Stimulated activated effector memory CD8-positive, alpha-beta T cell treated with anti-CD3 and anti-CD28 coated beads, Interleukin-12 subunit alpha, Interleukin-12 subunit beta, amount 100 ng/mL, for 72 hours (primary cell): ENCODE measurements at places on chromosomes 11 and 22.

DNA sequence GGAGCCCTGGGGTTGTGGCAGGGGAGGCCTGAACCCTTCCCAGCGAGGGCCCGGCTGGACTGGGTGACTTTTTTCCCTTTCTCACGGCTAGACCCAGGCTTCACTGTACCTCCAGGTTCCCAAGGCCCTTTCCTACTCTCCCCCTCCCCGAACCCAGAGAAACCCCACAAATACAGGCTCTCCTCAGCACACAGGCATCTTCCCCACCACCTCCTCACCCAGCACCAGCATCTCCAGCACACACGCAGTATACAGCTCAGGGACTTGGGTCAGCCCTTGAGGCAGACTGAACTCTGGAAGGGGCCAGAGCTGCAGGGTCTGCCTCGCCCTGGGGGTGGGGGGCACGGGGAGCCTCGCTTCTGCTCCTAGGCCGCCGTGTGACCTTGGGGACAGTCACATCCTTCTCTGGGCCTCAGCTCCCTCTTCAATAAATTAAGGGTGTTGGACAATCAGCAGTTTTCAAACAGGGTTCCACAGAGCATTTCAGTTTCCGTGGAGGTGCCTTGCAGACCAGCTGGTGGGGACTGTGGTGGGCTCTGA lies 4.5 kb downstream of the TMPRSS13 start:
- DNase-seq, result no peak

GRCh38 chr22:36280379-36280778 lies 27.4 kb downstream of the APOL1 start:
- no peak for DNase-seq

GRCh38 chr11:132112846-132113245 lies 742.4 kb downstream of the NTM start:
- no peak for DNase-seq

GRCh38 chr11:65410936-65411680 lies 11.5 kb upstream of the NEAT1 start:
- DNase-seq, result no peak

GRCh38 chr11:726278-727220 lies 20.5 kb downstream of the EPS8L2 start:
- DNase-seq, result no peak

GRCh38 chr11:95267601-95268213 lies 36.7 kb upstream of the SESN3 start:
- DNase-seq, result no peak

- no peak for DNase-seq
Observed at GRCh38 chr22:27775758-27776649, 25.6 kb downstream of the MN1 start.

GRCh38 chr11:69498614-69499175 lies 17.2 kb downstream of the LINC01488 start:
- no peak for DNase-seq

GRCh38 chr22:30232716-30233218 lies 13.8 kb downstream of the LIF start:
- DNase-seq, result no peak

DNA sequence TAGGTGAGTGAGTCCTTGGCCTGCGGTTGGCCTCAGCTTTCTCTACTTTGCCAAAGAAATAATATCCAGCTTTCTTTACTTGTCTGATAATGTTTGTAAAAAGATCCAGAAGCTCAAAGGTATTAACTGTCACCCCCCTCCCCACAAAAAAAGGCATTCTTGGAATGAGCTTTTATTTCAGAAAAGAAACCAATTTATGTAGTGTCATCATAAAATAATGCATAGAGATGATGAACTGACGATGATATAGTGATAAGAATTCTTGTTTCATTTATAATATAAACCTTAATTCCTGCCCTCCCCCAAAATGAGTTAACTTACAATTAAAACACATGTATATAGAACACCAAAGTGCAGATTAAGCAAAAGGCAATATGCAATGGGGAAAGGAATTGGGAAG lies 191.4 kb downstream of the LARGE1 start:
- no peak for DNase-seq

GRCh38 chr11:103659206-103659618 lies 377.2 kb upstream of the DDI1 start:
- no peak for DNase-seq

DNA sequence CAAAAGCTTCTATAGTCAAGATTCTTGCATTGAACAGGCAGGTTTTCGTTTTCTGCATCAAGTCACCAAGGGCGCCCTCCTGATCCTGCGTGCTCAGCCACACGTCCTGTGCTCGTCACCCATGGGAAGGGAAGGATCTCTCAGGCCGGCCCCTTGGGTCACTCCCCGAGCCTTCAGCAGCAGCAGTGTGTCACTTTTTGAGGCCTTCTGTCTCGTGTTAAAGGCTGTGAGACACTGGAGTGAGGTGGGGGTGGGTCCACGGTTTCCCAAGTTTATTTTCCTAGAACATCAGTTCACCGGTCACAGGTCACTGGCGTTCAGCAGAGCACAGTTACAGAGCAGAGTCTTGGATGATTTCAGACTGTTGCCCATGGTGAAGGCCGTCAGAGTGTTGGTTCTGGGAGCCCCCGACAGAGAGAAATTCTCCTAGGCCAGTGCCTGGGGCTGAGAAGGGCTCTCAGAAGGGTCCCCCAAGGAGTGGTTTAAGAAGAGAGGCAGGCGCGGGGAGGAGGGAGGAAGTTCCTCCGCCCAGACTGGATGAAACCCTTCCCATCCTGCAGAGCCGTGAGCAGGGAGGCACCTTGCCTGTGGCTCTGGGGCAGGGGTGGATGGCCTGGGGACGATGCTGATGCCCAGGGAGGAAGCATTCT lies 13.5 kb upstream of the ADORA2A start:
- DNase-seq, result no peak

- DNase-seq, result peak; percentile 62
Observed at GRCh38 chr22:43110444-43110926, at the start of gene BIK. BIK (plus strand) TSS chr22:43110750; CDS start chr22:43124023, 13,273 bp downstream.

GRCh38 chr11:14413307-14414069 lies 54.5 kb upstream of the RRAS2 start:
- DNase-seq, result no peak

- DNase-seq, result no peak
Observed at GRCh38 chr11:78336877-78337553, 80.6 kb downstream of the GAB2 start.

GRCh38 chr22:43630451-43630850 lies 181.7 kb downstream of the EFCAB6 start:
- DNase-seq, result no peak

DNA sequence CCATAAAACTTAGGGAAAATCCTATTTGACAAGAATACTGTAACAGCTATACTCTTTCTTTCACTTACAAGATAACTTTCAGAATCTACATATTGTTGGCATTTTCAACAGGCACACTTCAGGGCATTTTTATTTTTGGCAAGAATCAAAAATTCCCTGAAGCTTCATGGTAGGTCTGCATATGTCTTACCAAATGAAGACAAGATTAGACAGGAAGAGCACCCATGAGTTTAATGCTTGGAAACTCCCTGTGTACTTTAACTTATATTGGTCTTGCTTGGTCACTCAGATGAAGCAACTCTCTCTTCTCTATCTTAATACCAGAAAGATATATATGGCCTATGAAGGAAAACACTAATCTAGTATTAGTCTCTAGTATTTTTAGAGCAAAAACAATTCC lies 137.7 kb downstream of the ATG16L2 start:
- DNase-seq, result no peak

DNA sequence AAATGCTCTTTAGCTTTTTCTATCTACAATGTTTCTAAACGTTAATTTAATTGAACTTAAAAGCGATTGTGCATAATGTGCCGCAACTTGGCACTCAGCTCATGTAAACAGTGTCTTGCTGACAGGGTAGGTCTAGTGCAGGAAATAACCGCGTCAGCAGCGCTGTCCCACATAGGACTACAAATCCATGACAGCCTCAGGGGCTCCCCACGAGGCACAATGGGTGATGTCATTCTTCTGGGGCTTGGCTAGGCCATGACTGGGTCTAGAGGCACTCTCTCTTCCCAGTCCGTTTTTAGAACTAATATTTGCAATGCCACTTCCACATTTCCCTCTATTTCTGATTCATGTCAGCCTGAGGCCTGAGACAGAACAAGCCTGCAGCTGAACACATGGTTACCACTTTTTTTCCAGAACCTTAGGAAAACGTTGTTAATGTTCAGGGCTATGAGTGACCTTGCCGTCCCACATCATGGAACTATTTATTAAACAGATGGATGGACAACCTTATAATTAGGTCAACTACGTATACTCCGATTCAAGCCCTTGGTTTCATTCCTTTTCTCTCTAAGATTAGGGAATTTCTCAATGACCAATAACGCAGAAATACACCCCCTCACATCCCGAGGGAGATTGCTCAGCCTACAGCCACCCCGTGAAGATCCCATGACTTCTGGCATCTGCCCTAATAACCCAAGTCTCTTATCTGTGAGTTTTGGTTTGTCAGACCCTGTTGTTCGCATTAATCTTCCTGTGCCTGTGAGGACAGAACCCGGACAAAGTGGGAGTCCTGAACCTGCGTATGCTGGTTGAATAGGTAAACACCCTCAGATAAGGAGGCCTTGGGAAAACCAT lies 19.4 kb upstream of the SNX32 start:
- no peak for DNase-seq

DNA sequence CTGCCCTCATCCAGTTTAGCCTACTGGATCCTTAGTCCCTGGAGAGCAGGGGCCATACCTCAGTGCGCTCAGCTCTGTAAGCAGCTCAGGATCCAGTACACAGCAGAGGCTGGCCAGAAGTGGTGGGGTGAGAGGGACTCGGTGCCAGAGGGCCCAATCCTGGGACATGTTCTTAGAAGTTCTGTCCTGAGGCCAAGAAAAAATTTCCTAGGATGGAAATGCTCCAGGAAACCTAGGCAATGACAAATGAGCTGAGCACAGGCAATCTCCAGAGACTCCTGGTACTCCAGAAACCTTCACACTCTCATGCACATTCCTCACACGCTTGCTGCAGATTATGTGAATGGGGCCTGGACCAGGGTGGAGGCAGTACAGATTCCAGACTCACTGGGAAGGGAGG lies 89.6 kb downstream of the SERGEF start:
- no peak for DNase-seq

DNA sequence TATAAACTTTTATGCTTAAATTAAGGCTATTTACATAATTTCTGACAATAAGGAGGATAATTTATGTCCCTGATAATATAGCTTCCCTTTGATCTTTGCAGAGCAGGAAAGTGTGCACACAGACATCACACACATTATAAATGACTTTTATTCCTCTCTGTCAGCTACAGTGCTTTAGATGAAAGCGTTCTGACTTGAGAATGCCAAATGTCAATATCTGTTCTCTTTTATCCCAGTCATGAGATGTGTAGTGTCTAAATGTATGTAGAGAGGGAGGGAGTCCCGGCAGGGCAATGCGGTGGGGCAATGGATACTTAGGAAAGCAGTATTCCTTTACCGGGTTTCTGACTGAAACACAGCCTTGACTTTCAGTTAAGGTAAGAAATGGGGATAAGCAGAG lies 225.4 kb upstream of the CHORDC1 start:
- DNase-seq, result no peak

- DNase-seq, result no peak
Observed at GRCh38 chr11:106242718-106243415, 165.4 kb downstream of the AASDHPPT start.

- DNase-seq, result no peak
Observed at GRCh38 chr11:99695106-99695505, 674.4 kb downstream of the CNTN5 start.

- DNase-seq, result no peak
Observed at GRCh38 chr11:130486391-130486836, 38.0 kb downstream of the ADAMTS15 start.

DNA sequence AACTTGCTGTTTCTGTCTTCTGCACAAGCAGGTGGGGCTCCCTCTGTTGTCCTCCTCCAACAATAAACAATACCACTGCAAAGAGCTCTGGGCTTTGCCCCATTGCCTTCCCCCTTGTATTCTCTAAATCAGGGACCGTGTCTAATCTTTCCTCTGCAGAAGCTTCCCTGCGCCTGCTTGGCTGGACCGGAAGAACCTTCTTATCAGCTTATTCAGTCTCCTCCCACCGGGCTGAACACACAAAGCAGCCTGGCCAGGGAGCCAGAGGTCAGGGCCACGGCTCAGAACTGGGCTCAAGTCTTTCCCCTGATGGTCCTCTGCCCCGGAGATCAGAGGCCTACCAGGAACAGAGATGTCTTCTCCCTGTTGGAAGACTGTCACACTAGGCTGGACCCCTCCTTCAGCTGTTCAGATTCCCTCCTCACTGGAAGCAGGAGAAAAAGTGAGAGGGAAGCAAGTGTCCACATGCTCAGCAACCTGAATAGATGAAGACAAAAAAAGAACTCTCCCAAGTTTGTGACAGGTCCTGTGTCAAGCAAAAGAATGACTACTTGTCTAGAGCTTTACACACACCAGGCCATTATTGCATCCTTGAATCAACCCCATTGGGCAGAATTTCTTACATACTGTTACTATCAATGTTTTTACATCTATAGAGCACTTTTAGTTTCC lies 63.7 kb downstream of the RAB30 start:
- DNase-seq, result no peak

DNA sequence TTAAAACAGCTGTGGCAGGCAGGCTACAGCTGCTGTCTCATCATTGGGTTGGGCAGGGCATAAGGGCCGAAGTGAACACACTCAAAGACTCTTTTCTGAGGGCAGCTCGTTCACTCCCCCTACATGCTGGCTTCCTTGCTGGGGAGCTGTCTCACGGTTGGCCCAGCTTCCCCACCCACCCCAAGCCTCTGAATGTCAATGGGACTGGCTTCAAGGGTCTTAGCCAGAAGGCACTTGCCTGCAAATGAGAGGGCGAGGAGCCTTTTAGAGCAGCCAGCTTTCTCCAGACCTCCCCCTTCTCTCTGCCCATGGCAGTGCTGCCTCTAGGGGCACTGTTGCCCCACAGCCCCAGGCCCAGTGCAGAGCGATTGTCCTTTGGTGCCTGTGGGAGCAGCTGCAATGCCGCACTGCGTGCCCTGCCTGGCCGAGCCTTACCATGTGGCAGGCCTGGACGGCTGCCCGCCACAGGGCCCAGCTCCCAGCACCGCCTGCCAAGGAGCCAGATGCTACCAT lies 94.7 kb upstream of the RASSF10 start:
- DNase-seq, result no peak

GRCh38 chr11:19267567-19267966 lies 26.8 kb upstream of the E2F8 start:
- DNase-seq, result no peak

DNA sequence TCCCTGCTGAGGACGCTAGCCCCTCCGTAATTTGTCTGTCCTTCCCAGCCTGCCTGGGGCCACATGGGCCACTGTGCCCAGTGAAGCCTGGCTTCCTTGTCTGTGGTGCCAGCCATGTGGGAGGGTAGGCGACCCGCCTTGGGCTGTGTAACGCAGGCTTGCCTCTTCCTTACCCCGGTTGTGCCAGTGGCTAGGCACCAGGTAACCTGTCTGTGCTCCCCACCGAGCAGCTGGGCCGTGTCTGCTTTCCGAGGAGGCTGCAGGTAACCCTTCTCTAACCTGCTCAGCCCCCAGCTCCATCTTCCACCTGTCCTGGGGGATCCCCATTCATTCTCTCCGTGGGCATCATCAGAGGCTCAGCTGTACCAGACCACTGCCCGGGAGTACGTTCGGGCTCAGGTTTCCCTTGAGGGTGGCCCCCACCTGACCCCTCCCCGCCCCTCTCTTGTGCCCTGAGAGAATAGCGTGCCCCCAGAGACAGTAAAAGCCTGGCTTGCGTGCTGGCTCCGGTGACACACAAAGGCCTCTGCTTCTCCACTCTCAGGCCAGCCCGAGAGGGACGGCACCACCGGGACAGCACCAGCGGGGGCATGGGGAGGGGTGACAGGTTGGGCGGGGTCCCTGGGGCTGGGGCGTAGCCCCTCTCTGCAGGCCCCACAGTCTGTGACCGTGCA lies 79.1 kb downstream of the CDKN1C start:
- no peak for DNase-seq

- DNase-seq, result no peak
Observed at GRCh38 chr11:17948296-17948695, 64.6 kb downstream of the SERGEF start.
